NCI-H460 (cell line): ENCODE measurements at places on chromosomes 1 and 21. TPM values are rescaled to one million over a fixed set of nuclear protein-coding genes. Genes with fewer than 3 reads are reported as not detected.

DNA sequence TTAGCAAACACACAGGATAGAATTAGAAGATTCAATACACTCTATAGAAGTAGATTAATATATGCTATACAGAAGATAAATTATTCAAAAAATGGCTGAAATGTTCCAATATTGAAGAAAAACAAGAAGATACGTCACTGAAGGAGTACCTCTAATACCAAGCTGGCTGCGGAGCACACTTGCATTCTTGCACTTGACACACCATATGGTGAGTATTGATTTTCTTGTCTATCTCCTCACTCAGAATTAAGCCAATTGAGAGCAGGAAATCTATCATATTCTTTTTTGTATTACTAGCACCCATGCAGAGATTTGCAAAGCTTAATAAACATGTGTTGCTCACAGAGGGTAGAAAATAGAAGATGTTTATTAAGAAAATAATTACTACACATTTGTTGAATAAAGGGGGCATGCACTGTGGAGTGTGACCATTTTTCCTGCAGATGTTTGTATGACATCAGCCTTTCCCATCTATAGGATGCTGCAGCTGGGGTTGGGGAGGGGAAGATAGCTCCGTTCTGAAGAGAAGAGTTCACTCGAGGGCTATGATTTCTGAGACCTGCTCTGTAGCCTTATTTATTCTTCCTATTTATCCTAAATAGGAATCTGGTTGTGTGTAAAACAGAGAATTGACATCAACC lies 318.1 kb downstream of the HHIPL2 start:
- DNase-seq, result no peak

GRCh38 chr1:58977598-58977997 lies 193.8 kb upstream of the JUN start:
- no peak for DNase-seq

DNA sequence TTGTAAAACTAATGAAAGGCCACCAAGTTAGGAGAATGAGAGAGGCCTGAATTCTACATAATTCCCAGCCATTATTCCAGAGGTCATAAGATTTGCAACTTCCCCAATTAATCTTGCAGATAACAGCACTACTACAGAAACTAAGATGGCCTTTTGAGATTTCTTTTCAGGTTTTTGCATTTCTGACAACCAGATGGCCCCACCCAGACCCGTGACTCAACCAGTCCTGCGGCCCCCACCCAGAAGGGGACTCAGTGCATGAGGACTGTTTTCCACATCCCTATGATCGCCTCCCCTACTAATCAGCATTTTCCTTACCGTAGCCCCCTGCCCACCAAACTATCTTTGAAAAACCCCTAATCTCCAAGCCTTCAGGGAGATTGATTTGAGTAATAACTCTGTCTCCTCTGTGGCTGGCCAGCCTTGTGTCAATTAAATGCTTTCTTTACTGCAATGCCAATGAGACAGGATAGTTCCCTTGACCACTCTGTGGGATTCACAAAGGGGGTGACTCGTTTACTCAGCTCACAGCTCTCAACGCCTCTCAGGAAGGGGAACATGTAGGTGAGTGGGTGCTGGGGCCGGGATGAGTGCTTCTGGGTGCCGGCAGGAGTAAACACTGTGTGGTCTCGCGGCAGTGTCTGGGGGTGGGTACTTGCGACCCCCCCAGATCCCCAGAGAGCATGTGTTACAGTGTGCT lies 10.5 kb upstream of the CNIH3 start:
- DNase-seq, result no peak

DNA sequence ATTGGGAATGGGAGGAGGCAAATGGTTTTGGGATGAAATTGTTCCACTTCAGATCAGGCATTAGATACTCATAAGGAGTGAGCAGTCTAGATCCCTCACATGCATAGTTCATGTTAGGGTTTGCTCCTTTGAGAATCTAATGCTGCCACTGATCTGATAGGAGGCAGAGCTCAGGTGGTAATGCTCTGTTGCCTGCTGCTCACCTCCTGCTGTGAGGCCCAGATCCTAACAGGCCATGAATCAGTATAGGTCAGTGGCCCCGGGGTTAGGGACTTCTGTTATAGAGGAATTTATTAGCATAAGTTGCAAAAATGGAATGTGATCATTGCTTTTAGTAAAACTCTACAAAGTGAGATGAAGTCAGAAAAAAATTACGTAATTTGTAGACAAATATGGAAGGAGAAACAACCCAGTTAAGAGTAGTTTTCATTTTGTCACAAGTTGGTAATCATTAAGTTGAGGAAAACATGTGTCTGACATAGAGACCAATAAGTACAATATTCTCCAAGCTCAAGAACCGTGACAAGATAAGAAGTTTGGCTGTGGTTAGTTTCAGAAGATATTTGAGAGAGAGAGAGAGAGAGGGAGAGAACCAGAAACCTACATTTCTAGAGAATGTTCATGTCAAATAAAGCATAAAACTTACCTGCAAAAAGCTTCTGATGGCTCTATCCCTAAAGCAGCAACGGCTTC lies 689.7 kb upstream of the PRMT6 start:
- DNase-seq, result no peak

The HAO2 gene
- not detected in 2 replicates for total RNA-seq

GRCh38 chr1:81308191-81308590 lies 492.5 kb upstream of the ADGRL2 start:
- DNase-seq, result no peak

DNA sequence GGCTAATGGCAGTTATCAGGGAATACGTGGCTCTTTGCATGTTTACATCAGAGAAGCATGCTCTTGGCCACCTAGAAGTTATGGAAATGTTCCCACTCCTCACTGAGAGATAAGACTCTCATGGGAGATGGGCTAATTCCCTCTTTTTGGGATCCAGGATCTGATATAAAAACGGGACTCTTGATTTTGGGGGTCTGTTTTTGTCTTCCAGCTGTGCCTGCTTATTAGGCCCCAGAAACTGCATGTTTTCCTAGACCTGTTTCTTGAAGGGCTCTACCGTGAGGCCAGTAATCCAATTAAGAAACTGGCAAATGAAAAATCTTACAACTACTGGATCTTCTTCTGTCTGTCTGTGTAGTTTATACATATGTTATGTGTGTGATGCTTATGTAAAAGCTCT lies 47.0 kb upstream of the PTCH2 start:
- no peak for DNase-seq

DNA sequence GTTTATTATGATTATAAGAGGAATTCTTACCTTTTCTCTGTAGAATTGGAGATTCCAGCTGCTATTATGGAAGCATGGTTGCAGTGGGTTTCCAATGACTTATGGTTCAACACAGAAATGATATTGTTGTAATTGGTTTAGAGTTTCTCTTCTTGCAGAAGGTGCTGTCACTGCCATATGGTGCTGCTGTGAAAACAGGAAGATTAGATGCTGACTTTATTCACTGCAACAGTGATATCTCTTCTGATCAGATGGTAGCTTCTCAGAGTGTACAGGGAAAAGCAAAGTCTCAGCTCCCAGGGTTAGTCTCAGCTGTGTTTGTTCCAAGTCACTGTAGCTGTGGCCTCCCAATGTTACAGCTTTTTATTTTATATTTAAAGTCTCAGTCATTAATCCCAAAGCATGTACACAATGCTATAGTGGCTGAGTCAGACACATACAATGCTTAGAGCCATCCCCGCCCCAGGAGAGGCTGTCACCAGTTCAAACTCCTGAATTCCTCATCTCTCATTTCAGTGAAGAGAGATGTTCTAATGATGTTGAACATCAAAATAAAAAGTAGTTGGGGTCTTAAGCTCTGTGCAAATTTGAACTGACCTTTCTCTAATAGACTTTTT lies 42.7 kb upstream of the RGS2 start:
- no peak for DNase-seq

The S100A2 gene
- 4.0 and 5.6 TPM in 2 replicates for total RNA-seq
